ENCODE measurements at places on chromosomes 13 and 19. TPM values are rescaled to one million over a fixed set of nuclear protein-coding genes. Genes with fewer than 3 reads are reported as not detected.
A peak's percentile ranks its signal among the peaks of the same experiment; 100 is the strongest.

DNA sequence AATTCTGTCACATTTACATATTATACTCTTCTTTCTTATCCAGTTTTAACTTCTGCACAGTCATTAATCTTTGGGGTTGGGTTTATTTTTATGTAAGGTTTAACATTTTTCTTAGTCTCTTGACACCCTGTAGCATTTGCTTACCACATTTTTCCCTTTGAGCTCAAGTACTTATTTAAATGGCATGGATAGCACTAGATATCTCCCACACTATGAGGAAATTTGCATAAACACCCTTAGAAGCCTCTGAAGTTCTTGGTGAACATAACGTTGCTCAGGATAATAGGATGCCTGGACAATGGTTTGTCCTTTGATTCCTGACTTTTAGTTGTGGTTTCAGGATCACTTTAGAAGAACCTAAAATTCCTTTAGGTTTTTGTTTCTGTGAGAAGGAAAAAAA is 338.9 kb downstream of the PCDH17 start:
- DNase-seq, result no peak

Gene LGALS7
- total RNA-seq, result not detected

DNA sequence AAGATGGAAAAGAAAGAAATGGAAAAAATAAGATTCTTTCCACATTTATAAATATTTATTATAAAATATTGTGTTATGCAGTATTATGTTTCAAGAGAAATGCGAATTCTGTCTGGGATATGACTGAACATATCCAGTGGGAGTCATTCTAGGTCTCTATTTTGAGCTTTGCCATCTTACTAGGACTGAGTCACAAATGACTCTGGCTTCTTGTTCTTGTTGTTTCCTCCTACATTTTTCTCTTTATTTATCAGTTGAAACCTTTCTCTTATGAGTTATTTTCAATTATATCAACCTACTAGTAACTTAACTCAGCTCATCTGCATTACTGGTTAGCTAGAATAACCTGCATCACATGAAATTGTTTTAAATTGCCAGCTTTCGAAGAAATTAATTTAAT is 1247.3 kb downstream of the SLITRK1 start:
- DNase-seq, result no peak

Gene ZNF468
- total RNA-seq, result 9.2 TPM

Gene HIPK4
- not detected for total RNA-seq

DNA sequence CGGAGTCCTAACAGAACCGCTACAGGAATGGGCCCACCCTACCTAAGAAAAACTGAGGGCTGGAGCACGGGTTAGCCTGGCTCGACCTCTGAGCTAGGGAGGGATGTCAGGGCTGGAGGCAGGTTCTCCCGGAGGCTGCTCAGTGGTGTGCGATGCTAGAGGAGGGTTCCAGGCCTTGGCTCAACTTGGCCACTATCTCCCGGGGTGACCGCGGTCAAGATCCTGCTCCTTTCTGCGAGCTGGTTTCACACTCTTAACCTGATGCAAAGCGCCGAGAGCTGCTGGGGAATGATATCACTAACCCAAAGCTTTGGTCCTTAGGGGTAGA is 301 bp downstream of the POP4 start:
- DNase-seq, result no peak

GRCh38 chr13:112726016-112726767 is 36.4 kb downstream of the ATP11A start:
- DNase-seq, result no peak

DNA sequence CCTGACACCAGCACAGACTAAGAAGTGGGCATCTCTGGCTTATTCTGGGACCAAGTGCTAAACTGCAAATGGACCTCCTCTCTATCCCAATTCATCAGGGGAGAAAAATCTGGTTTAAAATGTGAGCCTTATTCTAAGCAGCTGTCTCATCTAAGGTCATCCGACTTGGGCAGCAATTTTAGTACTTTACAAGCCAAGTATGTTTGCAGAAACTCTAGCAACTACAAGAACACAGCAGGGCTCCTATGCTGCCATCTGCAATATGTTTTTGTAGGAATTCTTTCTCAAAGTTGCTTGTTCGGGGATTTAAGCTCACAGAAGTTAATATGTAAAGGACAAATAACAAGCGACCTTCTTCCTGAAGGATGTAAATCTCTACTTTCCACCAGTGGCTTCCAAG is 113.1 kb downstream of the FOXO1 start:
- DNase-seq, result no peak

Gene ZNF724
- 0.60 TPM for total RNA-seq

DNA sequence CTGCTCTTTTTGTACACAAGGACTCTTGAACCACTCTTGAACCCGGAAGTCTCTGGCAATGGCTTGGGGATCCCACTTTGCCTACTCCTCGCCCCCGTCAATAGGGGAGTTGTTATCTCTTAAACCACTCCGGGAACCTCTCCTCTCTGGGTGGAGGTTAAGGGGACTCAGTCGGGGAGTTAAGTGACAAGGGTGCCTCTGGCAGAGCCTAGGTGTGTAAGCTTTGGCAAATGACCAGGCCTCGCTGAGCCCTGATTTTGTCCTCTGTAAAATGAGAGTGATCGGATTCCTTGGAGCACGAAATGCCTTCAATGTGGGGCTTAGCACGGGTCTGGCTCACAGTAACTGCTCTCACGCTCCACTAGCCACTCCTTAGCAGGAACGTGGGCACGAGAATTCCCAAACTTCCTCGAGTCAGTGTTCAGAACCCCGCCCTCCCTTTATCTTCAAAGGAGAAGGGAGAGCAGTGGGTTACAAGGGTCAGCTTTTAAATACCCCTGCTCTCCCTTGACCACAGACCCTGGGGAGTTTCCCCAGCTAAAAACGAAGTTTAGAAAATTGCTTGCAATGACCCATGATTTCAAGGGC is 193.3 kb downstream of the KATNAL1 start:
- DNase-seq, result no peak

Gene SHANK1
- total RNA-seq, result 0.69 TPM

DNA sequence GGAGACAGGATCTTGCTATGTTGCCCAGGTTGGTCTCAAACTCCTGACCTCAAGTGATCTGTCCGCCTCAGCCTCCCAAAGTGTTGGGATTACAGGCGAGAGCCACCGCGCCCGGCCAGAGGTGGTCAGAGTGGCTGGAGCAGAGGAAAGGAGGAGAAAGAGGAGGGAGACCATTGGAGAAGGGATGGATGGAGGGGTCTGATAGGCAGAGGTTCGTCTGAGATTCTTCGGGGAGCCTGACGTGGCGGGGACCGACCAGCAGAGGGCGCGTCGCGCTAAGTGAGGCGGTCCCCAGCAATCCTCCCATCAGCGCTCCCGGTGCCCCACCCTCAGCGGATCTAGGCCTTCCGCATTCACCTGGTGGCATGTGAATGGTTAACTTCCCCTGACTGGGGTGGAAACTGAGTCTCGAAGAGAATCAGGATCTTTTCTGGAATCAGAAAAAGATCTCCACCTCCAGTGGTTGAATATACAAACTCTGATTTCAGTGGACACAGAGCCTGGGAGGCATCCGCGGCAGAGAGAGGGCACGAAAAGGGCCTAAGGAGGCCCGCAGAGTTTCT is 8.8 kb downstream of the GTPBP3 start:
- DNase-seq, result peak; percentile 91

Gene GIPR
- 4.6 TPM for total RNA-seq

GRCh38 chr13:41802684-41803444 is 158.0 kb downstream of the VWA8 start:
- no peak for DNase-seq

Gene FGF22
- total RNA-seq, result 0.12 TPM

GRCh38 chr19:56823417-56823816 is 17.1 kb downstream of the PEG3 start:
- DNase-seq, result no peak

DNA sequence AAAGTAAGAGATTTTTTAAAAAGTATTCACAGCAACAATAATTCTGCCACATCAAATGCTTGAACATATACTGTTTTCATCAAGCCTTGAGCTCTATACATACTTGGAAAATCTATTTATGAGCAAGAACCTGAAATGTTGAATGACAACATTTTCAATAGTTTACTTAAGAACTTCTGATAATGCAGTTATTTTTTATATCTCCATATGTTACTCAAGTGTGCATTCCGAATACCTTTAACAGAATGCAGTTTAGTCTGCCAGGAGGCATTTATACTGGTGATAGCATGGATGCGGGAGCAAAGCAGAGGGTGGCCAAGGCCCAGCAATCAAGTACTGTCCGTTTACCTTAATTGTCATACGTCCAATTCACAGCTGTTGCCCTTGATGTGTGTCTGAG is 589.5 kb downstream of the KCTD12 start:
- DNase-seq, result no peak

Data from pancreas (tissue), 10 donors.